ENCODE measurements at places on chromosomes 12 and 14. TPM values are rescaled to one million over a fixed set of nuclear protein-coding genes. Genes with fewer than 3 reads are reported as not detected.

LIN7A gene
- total RNA-seq: 0.56 TPM

- peak; percentile 65 for ATAC-seq
Measured at GRCh38 chr12:22656831-22657230, 31.9 kb downstream of the ETNK1 start.

GRCh38 chr12:4478933-4479332 lies 33.3 kb upstream of the FGF6 start:
- ATAC-seq: no peak

GALNT6 gene
- 13.4 TPM for total RNA-seq

EMP1 gene
- 1,972 TPM for total RNA-seq

- no peak for ATAC-seq
Measured at GRCh38 chr12:13777374-13777773, 204.0 kb downstream of the GRIN2B start.

DNA sequence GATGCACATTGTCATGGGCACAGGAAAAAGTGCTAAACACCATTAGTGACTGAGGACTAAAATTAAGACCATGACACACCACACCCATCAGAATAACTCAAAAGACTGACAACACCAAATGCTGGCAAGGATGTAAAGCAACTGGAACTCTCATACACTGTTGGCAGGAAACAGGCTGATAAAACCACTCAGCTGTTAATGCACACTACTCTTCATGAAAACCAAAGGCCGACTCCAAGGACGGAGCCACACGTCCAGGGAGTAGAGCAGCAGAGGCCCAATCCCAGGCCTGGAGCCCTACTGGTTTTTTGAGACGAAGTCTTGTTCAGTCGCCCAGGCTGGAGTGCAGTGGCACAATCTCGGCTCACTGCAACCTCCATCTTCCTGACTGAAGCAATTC lies 6.4 kb downstream of the RAD52 start:
- no peak for ATAC-seq

DNA sequence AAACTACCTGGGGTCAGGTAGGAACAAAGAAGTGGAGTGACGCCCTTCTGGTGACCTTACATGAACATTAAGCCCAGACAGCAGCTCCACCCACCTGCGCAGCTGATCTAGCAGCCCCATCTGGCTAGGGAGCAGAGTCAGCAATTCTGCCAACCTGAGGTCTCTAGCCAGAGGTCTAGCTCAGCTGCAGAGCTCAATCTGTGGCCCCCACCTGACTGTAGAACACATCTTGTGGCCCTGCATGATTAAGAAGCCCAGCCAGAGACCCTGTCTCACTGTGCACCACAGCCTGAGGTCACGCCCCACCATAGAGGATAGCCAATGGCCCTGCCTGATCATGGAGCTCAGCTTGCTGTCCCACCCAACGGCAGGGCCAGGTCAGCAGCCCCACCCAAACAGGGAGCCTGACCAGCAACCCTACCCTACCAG lies 50.6 kb upstream of the HIGD1C start:
- no peak for ATAC-seq

GDF3 gene
- total RNA-seq: not detected

DNA sequence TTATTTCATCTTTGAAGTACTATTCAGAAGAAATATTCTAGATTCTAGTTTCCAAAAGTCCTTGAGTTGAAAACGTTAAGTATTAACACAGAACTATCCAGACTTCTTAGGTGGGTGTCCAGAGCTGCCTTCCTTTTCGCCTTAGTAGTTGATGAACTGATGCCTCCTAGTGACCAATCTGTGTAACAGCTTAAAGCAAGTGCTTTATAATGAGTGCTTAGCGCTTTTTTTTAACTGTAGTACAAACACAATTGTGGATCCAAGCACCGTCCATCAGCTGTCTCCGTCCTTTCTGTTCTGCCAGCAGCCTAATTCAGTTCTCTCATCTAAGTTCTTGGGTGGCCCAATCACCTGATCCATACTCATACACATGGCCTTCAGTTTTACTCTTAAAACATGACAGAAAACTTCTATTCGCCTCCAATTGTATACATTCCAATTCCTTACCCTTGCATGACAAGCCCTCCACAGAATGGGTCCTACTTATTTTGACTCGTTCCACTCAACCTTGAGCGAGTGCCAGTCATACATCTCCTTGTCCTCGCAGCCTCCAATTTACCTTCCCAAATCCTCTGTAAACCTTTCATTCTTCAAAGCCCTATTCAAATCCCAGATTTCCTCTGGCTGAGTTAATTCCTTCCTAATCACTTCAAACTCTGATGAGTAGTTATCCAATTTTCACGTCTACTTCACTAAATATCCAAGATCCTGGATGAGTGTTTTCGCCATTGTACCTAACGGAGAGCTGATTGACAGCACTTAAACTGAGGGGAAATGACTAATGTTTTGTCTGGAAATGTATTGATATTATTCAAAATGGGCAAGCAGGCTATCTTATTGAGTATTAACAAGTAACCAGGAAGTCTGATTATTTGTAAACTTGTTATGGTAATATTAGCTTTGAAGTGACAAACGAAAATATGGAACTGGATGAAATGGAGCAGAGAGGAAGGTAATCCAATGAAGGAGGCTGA lies 5.8 kb upstream of the PHLDA1 start:
- ATAC-seq: peak; percentile 75

BCDIN3D gene
- total RNA-seq: 3.9 TPM

ARG2 gene
- 35.6 TPM for total RNA-seq

DNA sequence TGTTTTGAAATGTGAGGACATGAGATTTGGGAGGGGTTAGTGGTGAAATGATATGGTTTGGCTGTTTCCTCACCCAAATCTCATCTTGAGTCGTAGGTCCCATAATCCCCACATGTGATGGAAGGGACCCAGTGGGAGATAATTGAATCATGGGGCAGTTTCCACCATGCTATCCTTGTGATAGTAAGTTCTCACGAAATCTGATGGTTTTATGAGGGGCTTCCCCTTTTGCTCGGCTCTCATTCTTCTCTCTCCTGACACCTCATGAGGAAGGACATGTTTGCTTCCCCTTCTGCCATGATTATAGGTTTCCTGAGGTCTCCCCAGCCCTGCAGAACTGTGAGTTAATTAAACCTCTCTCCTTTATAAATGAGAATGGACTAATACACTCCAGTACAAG lies 18.0 kb downstream of the GALNT6 start:
- ATAC-seq: no peak

- peak; percentile 11 for ATAC-seq
Measured at GRCh38 chr12:58860788-58861240, 59.5 kb downstream of the LRIG3 start.

PTHLH gene
- total RNA-seq: 19.0 TPM

DNA sequence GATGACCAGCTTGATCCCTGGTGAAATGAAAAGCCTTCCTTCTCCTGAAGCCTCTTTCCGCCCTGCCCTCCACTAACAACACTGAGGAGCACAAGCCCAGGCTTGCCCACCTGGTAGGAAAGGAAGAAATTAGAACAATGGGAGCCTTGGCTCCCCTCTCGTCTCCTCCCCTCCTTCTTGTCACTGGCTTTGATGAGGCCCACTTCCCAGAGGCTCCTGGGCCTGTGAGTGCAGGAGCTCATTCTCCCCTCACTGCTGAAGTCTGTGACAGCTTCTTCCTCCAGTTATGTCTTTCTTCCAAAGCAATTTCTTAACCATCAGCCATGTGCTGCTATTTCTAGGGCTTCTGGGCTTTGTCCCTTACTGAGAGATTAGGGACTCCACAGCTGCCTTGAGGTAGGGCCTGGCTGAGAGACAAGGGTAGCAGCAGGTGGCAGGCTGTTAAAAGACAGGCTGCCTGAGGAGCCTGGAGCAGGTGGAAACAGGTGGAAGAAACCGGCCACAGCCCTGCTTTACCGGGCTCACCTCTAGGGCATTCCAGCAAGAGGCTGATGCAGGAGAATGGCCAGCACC lies 53.6 kb upstream of the SRSF5 start:
- ATAC-seq: peak; percentile 62

- ATAC-seq: peak; percentile 75
Measured at GRCh38 chr12:116434155-116435011, 124.8 kb upstream of the MAP1LC3B2 start.

DNA sequence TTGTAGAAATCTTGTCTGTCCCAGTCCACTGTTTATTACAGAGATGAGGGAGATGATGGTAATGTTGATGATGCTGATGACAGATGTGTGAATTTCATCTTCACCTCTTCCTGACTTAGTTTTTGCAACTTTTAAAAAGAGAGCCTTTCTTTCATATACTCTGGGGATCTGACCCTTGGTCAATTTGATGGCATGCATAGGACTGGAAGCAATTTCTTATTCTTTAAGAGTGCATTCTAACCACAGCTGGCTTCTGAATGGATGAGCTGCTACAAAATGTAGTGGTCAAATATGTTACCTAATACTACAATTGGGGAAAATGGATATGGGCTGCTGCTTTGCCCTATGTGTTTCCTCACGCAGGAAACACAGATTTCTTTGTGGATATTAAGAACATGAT lies 80.8 kb downstream of the MYRFL start:
- no peak for ATAC-seq

DNA sequence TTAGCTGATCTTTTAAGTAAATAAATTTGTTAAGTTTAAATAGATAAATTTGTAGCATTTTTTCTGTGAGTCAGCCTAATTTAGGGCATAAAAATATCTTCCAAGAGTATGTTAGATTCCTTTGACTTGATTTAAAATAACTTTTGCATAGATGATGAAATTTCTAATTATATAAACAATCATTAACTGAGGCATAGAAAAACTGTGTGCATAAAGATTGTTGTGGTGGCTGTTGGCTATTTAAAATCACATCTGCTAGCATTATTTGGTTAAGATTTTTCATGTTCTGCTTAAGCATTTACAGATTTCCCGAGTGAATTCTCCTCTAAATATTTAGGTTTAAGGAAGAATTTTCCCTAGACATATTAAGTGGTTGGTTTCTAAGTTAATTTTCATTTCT lies 223.2 kb downstream of the FSCB start:
- no peak for ATAC-seq

DNA sequence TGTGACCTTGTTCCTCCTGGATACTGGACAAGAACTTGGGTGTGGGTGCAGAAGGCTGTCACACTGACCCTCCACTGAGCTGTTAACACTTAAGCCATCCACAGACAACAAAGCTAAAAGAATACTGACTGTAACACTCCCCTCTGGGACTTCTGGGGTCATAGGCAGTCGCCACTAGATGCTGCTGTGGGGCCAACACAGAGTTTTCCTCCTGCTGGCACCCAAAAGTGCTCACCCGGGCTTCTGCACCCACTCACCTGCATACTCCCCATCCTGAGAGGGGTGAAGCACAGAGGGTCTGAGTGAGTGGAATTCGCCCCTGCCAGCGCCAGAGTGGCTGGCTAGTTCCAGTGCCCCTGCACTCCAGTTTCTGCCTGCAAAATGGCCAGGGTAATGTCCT lies 422.4 kb upstream of the LMO3 start:
- no peak for ATAC-seq

GRCh38 chr12:795305-795704 lies 42.9 kb downstream of the WNK1 start:
- no peak for ATAC-seq

DNA sequence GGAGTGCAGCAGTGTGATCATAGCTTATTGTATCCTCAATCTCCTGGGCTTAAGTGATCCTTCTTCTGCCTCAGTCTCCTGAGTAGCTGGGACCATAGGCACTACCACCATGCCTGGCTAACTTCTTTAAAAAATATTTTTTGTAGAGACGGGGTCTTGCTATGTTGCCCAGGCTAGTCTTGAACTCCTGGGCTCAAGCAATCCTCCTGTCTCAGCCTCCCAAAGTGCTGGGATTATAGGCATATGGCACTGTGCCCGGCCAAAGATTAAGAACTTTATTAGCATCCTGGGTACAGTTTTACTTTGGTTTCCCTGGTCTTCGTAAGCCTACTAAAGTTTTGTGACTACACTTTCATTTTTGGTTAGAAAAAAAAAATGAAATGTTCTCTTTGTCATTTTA lies 84.4 kb downstream of the ACADS start:
- no peak for ATAC-seq

DNA sequence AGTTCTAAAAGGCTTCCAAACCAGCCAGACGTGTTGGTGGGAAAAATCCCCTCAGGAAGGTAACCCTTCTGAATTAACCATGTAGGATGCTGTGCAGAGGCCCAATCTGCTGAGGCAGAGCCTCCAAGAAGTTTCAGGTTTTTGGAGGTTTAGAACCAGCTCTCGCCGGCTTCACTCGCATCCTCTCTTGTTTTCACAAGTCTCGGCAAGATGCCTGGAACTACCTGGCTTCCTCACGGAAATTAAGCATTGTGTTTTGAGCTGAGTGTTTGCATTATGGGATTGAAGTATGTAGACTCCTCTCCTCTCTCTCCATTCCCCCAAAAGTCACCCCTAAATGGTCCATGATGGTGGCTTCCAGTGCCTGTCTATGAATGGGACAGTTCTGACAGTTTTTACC lies 20.6 kb downstream of the LTBP2 start:
- ATAC-seq: peak; percentile 6

DNA sequence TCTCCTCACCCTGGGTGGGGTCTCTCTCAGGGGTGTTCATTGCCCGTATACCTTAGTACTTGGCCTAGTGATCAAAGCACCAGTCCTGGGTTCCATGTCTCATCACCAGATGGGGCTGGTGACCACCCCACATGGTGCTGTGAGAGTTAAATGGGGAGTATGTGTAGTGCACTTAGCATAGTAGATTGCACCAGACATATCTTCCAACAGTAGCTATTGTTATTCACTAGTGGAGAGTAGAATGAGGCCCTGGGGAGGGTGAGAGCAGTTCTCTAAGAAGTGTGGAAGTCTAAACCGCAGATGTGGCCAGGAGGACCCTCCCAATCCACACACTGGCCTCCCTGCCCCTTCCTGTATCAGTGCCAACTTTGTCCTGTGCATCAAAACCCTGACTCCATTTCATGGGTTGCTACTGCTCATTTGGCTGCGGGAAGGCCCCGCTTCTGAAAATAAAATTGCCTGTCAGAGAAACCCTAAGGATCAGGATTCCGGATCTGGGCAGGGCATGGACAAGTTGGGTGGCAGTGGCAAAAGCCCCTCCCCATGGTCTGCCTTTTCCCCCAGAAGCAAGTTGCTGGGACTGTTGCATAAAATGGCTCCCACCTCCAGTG lies 4.4 kb downstream of the CD9 start:
- ATAC-seq: no peak

BCL2L2 gene
- 29.1 TPM for total RNA-seq

ERP27 gene
- 4.5 TPM for total RNA-seq

DNA sequence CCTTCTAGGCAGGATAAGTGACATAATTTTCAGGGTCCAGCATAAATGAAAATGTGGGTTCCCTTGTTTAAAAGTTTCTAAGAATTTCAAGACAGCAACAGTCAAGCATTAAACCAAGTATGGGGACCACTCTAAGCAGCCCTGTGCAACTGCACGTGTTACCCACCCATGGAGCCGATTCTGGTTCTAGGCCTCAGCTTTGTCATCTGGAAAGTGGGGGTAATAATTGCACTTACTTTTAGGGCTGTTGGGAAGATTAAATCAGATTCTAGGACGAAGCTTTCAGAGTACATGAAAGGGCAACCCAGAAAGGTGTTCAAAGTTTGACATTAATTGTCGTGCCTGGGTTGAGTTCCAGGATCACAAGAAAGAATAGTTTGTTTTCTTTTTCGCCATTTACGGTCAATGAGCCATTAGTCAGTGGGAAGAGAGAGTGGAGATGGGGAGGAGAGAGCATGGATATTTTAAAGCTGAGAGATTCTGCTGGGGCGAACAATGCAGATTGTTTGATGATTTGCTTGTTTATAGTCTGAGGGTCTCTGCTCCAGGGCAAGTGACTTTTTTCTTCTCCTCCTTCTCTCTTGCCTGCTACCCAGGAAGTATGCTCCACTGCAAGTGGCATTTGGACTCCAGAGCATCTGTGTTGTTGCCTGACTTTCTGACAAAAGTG lies 10.7 kb upstream of the PPFIBP1 start:
- ATAC-seq: no peak
